ENCODE measurements at places on chromosomes 16 and 17.

DNA sequence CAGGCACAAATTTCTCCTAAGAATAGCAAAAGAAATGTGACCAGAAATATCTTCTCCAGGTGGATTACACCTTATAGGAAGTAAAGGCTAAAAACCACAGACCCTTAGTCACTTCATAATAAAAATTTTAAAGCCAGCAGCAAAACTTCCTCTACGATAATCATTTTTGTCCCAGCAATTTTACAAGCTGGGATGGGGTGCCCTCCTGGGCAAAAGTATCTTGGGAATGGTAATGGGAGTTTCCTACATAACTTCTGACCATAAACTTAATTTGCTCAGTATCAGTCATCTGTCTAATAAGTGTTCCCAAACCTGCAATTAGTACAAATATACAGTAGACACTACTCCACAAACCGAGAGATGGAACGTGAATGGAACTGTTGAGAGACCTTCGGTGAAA lies 3.0 kb downstream of the PHF12 start:
- no peak for DNase-seq

DNA sequence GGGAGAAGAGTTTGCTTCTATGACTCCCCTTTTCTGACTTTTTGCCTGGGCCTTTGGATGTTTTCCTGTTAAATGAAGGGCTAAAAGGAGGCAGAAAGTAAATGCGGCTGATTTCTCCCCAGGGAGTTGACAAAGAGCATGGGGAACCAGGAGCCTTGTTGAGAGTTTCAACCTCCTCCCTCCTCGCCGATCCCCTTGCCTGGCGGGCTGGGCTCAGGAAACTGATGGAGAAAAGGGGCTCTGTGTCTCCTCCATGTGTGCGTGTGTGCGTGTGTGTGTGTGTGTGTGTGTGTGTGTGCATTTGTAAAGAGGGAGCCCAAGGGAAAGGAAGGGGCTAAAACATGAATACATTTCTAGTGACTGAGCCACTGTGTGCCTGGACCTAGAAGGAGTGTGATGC lies 94.5 kb downstream of the ZDHHC7 start:
- DNase-seq: no peak

DNA sequence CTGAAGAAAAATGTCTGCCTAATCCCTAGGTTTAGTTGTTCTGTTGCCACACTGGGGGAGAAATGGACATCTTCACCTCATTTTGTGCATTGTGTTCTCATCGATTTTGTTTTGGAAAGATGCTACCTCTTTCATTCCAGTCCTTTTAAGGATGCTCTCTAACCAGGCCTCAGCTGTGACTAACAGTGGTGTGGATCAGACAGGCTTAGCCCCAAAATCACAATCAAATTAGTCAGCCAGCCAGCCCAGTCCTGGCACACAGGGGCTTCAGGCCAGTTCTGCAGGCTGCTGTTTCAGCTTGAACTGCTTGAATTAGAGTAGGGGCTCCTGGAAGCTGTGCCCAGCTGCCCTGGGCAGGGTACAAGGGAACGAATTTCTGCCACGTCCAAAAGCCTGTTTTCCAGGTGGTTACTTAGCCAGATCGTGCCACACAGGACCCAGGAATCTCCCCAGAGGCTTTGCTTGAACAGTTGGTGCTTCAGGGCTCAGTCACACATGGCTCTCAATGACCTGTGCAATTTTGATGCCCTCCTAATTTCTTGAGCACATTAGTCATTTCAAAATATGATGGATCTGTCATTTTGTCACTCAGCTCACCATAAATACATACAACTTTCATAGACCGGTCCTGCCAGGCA lies 60.7 kb downstream of the CLEC16A start:
- DNase-seq: no peak

DNA sequence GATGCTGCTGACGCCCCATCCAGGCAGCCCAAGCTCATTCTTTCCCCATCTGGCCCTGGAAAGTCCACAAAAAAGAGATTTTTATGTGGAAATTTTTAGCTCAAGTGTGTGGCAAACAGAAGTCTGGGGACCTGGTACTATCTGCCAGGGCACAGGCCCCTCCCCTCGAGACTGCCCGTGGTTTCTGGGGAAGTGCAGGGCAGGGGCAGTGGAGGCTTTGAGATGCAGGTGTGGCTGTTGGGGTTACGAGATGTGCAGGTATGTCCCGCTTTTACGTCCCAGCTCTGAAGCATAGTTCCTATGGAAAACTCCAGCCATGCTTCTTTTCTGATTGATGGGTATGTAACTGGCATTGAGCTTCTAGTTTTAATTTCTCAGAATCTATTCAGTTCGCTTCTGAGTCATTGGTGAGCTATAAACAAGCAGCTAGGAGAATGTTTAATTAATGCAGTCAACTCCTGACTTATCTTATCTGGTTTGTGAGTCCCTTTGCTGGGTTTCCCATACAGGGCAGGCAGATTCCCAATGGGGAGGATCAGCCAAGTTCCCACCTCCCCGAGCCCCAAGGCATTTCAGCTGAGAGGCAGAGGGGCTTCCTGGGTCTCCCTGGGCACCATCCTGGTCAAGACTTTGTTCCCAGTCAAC lies 16.2 kb downstream of the TBX4 start:
- DNase-seq: no peak

DNA sequence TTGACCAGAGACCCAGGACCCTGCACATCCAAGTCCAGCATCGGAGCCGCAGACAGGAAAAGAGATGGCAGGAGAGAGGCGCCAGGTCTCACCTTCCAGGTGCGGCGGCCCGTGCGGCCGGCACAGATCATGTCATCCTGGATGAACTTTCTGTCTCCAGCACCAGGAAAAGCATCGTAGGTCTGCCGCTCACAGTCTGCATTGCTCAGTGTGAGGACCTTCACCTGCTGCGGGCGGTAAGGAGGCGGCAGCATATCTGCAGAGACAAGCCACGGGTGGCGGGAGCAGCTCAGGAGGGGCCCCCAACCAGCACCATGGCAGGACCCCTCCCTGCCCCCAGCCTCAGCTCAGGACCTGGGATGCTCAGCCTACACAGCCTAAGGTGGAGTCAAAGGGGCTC lies 17.9 kb downstream of the TPSD1 start:
- DNase-seq: no peak

GRCh38 chr17:8822401-8823035 lies 23.4 kb upstream of the MFSD6L start:
- no peak for DNase-seq

DNA sequence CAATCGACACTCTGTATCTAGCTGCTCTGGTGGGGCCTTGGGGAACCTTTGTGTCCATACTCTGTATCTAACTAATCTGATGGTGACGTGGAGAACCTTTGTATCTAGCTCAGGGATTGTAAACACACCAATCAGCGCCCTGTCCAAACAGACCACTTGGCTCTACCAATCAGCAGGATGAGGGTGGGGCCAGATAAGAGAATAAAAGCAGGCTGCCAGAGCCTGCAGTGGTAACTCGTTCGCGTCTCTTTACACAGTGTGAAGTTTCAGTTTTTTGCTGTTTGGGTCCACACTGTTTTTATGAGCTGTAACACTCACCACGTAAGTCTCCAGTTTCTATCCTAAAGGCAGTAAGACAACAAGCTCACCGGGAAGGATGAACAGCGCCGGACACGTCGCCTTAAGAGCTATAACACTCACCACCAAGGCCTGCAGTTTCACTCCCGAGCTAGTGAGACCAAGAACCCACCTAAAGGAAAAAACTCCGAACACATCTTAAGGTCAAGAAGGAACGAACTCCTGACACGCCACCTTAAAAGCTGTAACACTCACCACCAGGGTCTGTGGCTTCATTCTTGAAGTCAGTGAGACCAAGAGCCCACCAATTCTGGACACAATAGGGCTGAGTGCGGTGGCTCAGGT lies 64.6 kb downstream of the KPNA2 start:
- no peak for DNase-seq

- peak; percentile 19 for DNase-seq
Observed at GRCh38 chr17:36675250-36675649, 73.9 kb downstream of the MRM1 start.

DNA sequence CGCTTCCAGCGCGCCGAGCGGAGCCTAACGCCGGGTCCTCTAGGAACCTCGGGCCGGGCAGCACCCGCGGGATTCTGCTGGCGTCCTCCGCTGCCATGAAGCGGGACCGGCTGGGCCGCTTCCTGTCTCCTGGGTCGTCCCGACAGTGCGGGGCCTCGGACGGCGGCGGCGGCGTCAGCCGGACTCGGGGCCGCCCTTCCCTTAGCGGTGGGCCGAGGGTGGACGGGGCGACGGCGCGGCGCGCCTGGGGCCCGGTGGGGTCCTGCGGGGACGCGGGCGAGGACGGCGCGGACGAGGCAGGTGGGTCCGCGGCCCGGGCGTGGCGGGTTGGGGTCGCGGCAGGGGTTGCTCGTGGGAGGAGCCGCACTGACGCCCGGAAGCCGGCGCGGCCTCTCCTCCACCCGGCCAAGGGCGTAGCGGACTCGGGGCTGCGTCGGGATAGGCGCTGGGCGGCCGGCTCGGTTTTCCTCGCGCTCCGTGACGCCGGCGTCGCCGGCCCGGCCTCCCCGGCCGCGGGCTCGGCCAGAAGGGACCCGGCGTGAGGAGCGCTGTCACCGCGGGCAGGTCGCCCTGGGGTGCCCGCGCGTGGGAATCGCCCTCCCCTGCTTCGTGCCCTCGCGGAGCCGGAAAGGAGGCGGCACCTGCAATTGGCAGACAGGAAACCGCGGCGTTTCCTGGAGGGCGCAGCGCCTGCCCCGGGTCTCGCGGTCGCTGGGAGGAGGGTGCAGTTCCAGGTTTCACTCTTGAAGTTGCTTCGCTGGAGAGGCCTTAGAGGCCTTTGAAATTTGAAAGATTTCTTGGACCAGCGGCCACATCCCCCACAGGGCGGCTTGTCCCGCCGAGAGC lies 432 bp downstream of the ZNF276 start:
- peak; percentile 94 for DNase-seq

DNA sequence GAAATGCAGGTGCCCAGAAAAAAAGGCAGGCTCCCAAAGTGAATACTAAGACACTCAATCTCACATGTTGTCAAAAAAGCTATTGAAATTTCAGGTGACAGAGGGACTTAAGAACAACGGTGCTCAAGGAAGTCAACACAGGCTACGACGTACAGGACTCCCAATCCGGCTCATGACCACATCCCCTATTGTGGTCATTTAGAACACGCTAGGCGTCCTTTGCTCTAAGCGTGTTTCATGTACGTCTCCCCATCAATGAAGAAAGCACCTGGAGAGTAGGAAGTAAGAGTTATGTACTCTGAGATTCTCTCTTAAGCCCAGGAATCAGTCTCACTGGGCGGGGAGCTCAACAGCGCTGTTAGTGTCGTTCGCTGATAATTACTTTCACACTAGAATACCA lies 94.1 kb downstream of the MRM3 start:
- no peak for DNase-seq

DNA sequence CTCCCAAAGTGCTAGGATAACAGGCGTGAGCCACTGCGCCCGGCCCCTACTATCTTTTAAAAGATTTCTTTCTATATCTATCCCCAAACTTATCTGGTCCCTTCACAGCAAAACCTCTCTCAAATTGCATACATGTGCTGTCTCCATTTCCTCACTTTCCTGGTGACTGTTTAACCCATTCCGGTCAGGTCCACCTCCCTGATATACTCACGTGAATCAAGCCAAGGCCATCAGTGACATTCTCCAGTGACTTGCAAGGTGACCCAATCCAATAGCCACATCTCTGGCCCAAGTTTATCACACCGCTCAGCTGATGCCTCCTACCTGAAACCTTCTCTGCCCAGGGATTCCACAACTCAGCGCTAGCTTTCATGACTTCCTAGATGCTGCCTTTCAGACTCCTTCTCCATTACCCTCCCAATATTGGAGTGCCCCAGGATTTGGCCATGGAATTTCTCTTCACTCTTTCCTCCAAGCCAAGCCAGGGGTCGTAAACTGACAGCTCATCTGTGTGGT lies 1.4 kb upstream of the CTCF start:
- DNase-seq: no peak

- no peak for DNase-seq
Observed at GRCh38 chr16:21088646-21089538, 61.8 kb downstream of the DNAH3 start.

GRCh38 chr16:907842-908241 lies 62.9 kb downstream of the LMF1 start:
- no peak for DNase-seq

All from CD4-positive, alpha-beta T cell treated with Interleukin-4 for 4 hours (primary cell).